ENCODE measurements at places on chromosomes 13 and 19.

DNA sequence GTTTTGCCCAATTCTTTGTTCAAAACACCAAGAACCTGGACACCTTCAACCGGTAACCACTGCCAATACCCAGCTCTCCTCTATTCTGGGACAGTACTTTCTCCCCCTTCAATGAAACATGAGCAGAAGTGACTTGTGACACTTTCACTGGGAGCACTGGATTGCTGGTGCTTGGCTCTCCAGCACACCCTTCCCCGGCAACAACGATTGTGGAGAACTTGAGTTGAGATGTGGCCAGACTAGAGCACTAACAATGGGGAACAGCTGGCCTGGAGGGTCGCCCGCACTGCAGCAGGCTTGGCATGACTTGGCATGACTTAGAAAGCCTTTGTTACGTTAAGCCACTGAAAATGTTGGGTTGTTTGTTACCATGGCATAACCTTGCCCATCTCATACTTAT lies 7.5 kb upstream of the B3GLCT start:
- DNase-seq, result no peak

GRCh38 chr19:10998666-10999065 lies 37.8 kb downstream of the SMARCA4 start:
- no peak for DNase-seq

GRCh38 chr13:27200413-27201070 lies 28.9 kb upstream of the USP12 start:
- peak; percentile 17 for DNase-seq

DNA sequence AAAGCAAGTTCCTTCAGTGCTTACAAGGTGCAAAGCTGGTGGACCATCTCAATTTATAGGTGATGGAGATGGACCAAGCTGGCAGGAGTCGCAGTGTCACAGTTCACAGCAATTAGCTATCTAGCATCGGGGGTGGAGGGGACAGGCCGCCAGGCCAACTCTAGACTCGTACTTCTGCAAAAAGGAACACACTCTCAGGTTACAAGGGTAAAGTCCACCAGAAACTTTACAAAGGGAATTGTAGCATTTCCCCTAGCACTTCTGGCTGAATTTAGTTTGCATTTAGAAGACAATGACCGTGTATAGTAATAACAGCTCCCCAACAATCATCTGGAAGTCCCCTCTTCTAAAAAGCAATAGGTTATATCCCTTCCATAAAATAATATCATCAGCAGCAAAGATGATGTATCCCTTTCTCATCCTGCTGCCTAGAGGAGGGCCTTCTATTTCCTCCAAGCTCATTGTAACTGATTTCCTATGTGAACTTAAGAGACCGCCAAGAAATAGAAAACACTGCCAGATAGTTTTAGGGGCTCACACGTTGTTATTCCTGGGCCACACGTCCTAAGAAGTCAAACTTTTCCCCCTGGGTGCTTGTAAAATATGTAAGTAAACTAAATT lies 8.5 kb upstream of the DOCK9 start:
- no peak for DNase-seq

Data from iris pigment epithelial cell (primary cell).